CD4-positive, alpha-beta T cell (primary cell): ENCODE measurements at places on chromosomes 4 and X. TPM values are rescaled to one million over a fixed set of nuclear protein-coding genes. Genes with fewer than 3 reads are reported as not detected.

DNA sequence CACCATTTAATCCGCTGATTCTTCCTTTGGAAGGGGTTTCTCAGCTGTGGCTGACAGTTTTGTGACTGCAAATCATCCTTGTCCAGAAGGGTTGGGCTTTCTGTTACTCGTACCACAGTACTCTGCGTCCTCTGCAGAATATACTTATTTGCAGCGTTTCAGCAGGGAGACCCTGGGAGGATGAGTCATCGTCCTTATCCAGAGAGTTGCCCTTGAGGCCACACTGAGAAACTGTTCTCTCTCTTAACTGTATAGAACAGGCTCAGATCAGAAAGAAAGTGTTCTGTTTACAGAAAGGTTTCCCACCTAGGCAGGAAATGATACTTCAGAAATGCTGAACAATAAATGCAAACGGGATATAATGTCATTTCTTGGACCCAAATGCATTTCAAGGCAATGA is 47.8 kb upstream of the DDX53 start:
- DNase-seq = no peak
- H3K36me3 ChIP-seq = no peaks in the 10 kb centered on the region
- no peak overlapping the region for H3K4me3 ChIP-seq
- H3K4me1 ChIP-seq = no peaks in the 10 kb centered on the region
- no peaks in the 10 kb centered on the region for H3K27me3 ChIP-seq
- no peak overlapping the region for H3K27ac ChIP-seq

DNA sequence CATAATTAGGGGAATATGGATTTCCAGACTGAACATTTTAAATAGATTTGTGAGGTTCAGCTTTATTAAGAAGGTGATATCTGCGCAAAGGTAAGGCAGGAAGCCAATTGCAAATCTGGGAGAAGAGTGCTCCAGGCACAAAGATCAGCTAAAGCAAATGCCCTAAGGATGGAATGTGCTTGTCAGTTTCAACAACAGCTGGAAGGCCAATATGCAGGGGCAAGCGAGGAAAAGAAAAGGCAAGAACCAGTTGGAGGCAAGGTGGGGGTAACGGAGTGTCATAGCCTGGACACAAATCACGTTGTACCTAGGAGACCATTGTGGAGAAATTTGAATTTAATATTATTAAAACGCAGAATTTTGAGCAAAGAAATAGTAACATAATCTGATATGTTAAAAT is 1710.3 kb upstream of the PCDH7 start:
- H3K27ac ChIP-seq = no peak overlapping the region
- H3K4me1 ChIP-seq = no peaks in the 10 kb centered on the region
- H3K36me3 ChIP-seq = no peaks in the 10 kb centered on the region
- no peaks in the 10 kb centered on the region for H3K27me3 ChIP-seq
- no peak for DNase-seq

DNA sequence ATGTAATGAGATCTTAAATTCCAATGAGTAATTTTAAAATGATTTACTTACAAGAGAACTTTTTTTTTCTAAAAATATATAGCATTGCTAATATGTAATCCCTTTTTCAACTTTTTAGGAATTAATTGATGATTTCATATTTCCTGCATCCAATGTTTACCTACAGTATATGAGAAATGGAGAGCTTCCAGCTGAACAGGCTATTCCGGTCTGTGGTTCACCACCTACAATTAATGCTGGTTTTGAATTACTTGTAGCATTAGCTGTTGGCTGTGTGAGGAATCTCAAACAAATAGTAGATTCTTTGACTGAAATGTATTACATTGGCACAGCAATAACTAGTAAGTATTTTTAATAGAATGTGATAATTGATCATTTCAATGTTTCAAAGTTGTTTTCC is 113.2 kb downstream of the USP9X start:
- peaks cover 55% of the 10 kb centered on the region for H3K36me3 ChIP-seq
- H3K27ac ChIP-seq = no peak overlapping the region
- no peak for DNase-seq
- H3K27me3 ChIP-seq = no peaks in the 10 kb centered on the region
- no peak overlapping the region for H3K4me3 ChIP-seq

GRCh38 chrX:6985537-6985936 is 162.0 kb upstream of the STS start:
- H3K27me3 ChIP-seq = no peaks in the 10 kb centered on the region
- no peaks in the 10 kb centered on the region for H3K4me1 ChIP-seq
- H3K4me3 ChIP-seq = no peak overlapping the region
- H3K27ac ChIP-seq = no peak overlapping the region
- no peaks in the 10 kb centered on the region for H3K36me3 ChIP-seq
- no peak for DNase-seq

Gene CSAG3
- total RNA-seq = not detected

Gene TLR6
- total RNA-seq = 1.3 TPM

Gene PDE5A
- total RNA-seq = 0.11 TPM
